ENCODE measurements at places on chromosomes 6 and 20.

GRCh38 chr6:108764580-108764950, 83.7 kb upstream of the ARMC2 start:
- no peak for DNase-seq

- DNase-seq = no peak
These were observed 28.2 kb downstream of the PDRG1 start for GRCh38 chr20:31923388-31924331.

GRCh38 chr6:103672169-103672568, 1187.5 kb downstream of the HACE1 start:
- DNase-seq = no peak

GRCh38 chr20:61902221-61902869, 163.3 kb downstream of the TAF4 start:
- DNase-seq = no peak

DNA sequence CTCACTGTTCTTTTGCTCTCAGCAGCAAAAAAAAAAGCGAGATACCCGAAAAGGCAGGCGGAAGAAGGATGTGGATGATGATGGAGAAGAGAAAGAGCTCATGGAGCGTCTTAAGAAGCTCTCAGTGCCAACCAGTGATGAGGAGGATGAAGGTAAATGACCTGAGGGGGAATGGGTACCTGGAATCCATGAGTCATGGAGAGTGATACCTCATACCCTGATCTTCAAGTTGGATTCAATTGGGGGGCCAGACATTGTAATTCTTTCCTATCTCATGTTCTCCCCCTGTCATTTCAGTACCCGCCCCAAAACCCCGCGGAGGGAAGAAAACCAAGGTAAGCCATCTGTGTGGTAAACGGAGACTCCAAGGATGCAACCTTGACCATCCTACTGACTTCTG, 6.8 kb downstream of the ABCF1 start:
- DNase-seq = no peak

- no peak for DNase-seq
These were observed 24.7 kb downstream of the MYT1 start for GRCh38 chr20:64188682-64189529.

DNA sequence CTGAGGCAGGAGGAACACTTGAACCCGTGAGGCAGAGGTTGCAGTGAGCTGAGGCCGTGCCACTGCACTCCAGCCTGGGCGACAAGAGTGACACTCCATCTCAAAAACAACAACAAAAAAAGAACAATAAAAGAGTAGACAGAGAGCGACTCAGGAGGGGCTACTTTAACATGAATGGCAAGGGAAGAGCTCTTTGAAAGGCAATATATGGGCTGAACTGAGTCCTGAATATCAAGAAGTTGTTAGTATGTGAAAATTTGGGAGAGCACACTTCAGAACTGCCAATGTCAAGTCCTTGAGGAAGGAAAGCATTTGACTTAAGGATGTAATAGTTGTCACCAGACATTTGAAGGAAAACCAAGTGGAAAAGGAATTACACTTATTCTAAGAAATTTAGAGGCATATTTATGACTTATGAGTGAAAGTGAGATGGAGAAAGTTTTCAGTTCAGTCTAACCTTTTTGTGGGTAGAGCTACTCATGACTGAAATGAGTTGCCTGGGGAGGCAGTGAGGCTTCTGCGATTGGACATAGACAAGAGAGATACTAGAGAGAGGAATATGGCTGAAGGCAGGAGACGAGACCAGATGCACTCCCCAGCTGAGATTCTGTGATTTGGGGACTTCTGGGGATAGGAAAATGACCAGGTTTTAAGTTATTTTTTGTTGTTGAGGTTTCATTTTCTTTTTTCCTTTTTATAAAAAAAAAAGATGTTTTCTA, 48.6 kb upstream of the SLC16A10 start:
- no peak for DNase-seq

DNA sequence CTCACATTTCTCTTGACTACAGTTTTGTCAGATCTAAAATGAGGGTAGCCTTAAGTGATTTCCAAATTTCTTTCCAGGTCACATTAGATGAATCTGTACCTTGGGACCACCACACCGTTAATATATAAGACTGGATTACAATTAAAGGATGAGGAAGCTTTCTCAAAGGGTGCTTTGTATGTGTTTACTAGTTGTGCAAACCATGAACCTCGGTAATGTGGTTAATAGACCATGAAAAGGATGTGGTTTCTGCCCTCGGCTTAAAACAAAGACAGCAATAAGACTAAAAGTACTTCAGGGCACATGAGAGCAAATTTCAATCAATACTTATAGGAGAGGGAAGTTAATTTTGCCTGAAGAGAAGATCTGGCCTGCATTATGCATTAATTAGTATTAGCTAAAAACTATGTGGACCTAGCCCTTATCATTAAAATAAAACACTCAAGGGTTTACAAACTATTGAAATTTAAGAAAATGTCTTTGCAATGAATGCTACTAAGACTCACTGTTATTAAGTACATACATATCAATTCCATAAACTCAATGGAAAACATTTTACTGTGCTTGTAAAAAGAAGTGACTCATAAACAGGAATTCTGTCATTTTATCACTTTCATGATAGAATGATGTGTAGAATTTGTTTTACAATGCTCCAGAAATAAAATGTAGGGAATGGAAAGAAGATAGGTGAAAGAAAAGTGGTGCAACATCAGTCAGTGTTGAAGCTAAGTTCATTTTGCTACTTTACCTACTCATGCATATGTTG, 936 bp upstream of the TMX4 start:
- no peak for DNase-seq

DNA sequence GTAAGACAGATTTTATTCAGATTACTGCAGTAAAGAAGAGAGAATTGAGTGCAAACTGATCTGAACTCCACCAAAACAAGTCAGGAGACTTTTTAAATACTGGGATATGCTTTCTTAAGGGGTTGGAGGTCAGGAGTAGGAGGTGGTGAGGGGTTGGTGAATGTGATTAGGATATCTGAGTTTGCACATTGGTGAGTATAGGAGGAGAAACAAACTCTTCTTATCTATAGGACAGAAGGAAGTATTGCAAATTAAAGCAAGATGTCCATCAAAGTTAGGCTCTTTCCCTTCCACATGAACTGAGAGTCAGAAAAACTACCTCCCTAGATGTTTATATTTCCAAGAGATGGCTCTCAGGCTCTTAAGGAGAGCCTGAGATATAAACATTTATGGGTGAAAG, 114.6 kb upstream of the HTR1E start:
- no peak for DNase-seq

- no peak for DNase-seq
These were observed 45.2 kb upstream of the TFAP2A start for GRCh38 chr6:10460096-10460495.

- no peak for DNase-seq
These were observed 77.3 kb downstream of the SEL1L2 start for GRCh38 chr20:13913131-13913530.

GRCh38 chr6:97401533-97401932, 118.5 kb upstream of the MMS22L start:
- DNase-seq = no peak

- DNase-seq = peak; percentile 57
These were observed 97.4 kb upstream of the RNF24 start for GRCh38 chr20:4112481-4113421.

- no peak for DNase-seq
These were observed 50.1 kb upstream of the E2F3 start for GRCh38 chr6:20351534-20351933.

GRCh38 chr20:24825591-24825990, 123.5 kb upstream of the CST7 start:
- no peak for DNase-seq

- DNase-seq = no peak
These were observed 74.6 kb downstream of the ATRN start for GRCh38 chr20:3545401-3545925.

DNA sequence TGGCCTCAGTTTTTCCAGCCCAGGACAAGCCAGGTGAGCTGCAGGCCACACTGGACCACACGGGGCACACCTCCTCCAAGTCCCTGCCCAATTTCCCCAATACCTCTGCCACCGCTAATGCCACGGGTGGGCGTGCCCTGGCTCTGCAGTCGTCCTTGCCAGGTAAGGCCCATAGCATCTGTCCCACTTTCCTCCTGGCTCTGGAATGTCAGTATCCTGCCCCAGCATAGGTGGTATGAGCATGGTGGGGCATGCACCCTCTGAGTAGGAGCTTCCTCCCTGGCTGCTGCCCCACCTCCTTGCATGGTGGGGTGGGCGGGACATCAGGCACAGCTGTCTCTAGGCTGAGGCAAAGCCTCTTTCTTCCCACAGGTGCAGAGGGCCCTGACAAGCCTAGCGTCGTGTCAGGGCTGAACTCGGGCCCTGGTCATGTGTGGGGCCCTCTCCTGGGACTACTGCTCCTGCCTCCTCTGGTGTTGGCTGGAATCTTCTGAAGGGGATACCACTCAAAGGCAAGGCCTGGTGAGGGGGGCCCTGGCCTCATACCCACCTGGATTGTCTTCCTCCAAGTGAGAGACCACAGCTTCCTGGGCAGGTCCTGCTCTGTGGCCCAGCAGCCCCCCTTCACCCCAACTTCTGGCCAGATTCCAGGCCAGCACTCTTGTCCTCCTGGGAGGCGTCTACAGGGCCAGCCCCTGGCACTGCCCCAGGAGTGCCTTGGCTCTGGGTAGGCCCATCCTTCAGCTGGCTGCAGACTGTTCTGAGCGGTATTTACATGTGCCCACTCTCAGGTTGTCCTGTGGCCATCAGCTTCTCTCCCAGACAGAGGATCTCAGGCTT, 9.1 kb downstream of the PI16 start:
- no peak for DNase-seq

DNA sequence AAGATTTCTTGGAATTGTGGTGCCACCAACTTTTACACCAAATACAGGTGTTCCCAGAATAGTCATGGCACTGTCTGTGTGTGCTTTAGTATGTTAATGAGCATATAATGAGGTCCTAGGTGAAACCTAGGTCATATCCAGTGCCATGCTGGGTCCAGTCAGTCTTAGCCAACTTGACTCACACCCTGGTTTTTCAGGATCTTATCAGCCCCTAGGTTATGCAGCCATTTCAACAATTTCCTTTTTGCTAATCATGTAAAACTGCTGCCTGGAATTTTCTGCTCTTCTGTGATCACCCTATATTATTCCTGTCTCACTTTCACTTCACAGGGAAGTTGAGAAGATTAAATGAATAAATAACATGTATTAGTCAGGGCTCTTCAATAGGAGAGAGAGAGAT, 23.7 kb downstream of the SDHAF4 start:
- no peak for DNase-seq

- no peak for DNase-seq
These were observed 181.3 kb upstream of the GMDS start for GRCh38 chr6:2426561-2427340.

- DNase-seq = no peak
These were observed 516 bp downstream of the LRRC1 start for GRCh38 chr6:53795340-53795701.

DNA sequence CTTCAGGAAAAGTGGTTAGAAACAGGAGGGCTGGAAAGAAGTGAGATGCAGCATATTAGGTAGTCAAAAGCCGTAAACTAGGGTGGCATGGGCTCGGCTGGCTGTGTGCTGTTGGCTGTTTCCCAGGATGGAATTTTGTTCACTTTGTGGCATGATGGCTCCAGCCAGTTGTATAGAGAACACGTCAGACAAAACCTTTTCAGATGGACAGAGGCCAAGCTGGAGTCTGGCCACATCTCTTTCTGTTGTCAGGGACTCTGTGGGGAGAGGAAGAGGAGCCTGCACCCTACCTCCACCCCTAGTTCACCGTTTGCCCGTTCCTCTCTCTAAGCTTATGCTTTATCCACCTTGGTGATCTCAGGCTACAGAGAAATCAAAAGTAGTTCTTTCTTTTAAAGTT, 22.0 kb downstream of the C6orf89 start:
- peak; percentile 58 for DNase-seq

GRCh38 chr20:34951252-34951651, 4.4 kb downstream of the GSS start:
- DNase-seq = no peak

DNA sequence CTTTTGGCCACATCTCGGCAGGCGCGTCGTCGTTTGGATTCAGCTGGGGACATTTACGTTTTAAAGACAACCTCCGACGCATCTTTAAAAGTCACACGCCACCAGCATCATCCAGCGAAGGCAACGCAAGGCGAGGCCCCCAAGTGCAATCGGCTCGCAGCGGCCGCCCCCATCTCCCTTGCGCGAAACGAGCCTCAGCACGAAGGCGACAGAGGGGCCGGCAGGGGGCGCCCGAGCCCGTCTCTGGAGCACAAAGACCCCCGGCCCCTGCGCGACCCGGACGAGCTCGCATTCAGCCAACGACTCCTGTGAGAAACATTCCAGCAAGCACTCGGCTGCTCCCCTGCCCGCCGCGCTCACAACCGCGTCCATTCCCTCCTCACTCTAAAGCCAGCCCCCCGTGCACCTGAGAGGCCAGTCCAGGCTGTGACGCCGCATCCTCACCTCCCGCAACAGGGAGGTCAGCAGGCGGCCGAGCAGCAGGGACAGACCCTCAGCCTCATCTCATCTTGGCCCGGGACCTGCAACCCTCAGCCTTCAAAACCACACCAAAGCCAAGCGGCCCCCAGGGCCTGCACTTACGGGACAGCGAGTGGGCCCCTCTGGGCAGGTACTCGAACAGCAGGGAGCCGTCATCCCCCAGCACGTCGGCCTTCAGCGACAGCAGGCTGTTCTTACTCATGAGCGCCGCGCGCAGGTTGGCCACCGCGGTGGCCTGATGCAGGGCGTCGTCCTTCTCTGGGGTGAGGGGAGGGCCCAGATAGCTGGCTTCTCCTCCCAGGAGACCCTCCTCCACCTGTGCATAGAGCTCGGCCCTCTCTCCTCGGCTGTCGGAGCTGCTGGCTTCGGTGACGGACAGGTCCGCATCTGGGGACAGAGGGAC, 35.8 kb downstream of the SLC2A4RG start:
- peak; percentile 91 for DNase-seq

DNA sequence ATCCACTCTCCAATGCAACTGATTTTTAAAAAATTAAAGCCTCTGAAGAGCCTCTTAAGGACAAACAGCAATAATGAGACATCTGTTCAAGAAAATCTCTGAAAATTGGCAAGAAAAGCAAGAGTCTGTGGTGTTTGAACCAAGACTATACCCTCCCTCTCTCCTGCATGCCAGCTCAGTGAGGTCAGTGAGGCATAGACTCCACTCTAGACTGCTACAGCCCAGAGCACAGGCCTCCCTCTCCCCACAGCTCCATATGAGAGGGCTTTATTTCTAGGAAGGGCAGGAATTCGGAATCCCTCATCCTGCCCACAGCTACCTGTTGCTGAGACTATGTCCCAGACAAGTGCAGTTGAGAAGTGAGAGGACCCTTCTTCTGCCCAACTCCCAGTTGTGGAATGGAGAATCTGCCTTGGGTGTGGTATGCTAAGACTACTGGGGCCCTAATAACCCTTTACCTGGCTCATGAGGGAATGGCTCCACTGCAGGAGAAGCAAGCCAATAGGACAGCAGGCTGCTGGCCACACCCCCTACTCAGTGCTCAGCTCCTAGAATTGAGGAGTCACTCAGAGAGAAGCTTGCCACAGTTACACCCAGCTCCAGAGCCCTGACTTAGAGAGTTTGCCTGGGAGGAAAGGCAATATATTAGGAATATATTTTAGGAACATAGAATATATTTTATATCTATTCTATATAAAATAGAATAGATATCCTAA, 22.7 kb upstream of the HLA-DQA1 start:
- DNase-seq = no peak

All from upper lobe of left lung (tissue), 6 donors.